CMK (cell line): ENCODE measurements at places on chromosomes 6 and 20.
A peak's percentile ranks its signal among the peaks of the same experiment; 100 is the strongest.

- DNase-seq = no peak
Measured at GRCh38 chr6:51265426-51265825, 446.8 kb downstream of the TFAP2B start.

DNA sequence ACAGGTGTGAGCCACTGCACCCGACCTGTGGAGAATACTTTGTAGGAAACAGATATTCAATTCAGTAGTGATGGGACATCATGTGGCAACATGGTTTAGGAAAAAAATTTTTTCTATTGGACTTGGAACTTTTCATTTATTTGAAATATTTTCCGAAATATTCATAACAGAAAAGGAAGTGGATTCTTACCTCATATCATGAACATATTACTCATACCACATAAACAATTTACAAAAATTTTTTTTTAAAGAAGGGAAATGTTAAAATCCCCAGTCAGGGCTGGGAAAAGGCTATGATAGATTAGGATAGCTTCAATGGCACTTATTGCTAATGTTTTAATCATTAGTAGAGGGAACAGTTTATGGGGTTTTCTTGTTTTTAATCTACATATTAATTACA, 6.8 kb upstream of the ALDH8A1 start:
- DNase-seq = no peak

DNA sequence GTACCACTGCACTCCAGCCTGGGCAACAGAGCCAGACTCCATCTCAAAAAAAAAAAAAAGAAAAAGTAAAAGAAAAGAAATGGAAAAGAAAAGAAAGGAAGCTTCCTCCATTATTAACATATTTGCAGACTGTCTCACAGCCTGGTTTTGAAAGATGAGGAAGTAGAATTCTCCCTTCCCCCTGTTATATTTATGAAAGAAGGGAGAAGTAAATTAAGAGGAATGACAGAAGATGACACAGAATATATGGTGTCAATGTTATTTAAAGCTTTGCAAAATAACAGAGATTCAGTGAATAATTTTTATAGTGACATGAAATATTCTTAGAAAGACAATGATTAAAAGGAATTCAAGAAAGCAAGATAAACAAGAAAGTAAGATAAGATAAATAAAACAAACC, 83.7 kb upstream of the PRSS16 start:
- no peak for DNase-seq

DNA sequence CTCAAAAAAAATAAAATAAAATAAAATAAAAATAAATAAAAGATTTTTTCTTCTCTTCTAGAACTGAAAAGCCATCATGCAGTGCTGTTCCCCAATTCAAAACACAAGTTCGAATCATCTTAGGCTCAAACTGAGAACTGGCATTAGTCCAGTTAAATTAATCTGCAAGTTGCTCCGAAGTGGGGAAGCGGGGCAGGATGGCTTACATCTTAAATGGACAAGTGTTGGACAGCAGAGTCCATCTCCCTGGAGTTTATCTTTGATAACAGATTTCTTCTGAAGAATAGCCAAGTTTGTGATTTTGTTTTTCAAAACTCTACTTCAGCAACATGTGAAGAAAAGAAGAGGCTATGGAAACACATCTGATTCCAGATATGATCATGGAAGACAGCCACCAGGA, 111.3 kb upstream of the ASF1A start:
- no peak for DNase-seq

DNA sequence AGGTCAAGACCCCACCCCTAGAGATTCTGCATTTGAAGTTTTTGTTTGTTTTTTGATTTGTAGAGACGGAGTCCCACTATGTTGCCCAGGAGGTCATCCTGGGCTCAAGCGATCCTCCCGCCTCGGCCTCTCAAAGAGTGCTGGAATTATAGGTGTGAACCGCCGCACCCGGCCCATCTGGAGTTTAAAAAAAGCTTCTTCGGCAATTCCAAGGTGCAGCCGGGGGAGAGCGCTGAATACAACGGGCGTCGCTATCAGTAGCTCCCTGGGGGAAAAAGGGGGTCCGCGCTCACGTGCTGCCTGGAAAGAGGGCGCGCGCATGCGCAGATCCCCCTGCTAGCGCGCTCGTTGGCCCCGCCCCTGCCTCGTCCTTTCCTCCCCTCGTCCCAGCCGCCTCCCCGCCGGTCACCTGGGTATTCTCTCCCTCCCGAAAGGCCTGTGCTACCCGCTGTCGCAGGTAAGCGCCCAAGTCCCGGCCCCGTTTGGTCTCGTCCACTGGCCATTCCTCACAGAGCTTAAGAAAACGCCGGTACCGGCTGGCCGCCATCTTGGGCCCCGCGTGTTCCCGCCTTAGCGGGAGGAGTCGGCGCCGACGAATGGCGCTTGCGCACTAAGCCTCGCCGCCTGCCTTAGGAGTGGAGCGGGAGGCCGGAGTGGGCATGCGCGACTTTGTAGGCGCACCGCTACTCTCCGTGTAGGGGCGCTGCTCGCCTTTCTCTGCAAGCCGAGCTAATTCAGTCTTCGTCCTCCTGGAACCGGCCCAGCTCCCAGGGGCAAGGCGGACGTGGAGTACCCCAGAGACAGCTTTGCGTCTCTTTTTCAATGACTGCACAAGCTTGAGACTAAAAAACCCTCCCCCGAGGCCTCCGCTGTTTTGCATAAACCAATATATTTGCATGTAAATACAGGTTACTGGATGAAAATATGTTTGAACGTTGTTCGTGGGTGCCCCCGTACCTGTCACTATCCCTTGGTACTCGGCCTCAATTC, at the start of gene UQCC2:
UQCC2 (minus strand) TSS at position 561 of the 990 bp plus-strand sequence; CDS start at position 547, 14 bp downstream.
- peak; percentile 90 for DNase-seq

DNA sequence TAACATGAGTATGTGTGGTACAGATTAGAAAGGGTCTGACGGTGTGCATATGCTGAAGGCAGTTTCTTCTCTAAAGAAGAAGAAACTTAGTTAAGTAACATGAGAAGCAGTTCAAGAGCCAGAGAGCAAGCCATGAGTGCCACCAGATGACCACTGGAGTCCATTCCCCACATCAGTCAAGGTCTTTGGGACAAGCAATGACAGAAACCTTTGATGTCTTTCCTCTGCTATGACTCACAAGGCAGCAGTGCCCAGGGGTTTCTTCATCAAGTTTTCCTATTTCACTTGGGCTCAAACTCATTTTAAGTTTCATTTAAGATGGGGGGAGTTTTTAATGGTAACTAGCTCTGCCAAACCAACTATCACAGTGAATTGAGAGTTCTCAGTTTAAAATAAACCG, 303.8 kb upstream of the TBX18 start:
- DNase-seq = no peak

DNA sequence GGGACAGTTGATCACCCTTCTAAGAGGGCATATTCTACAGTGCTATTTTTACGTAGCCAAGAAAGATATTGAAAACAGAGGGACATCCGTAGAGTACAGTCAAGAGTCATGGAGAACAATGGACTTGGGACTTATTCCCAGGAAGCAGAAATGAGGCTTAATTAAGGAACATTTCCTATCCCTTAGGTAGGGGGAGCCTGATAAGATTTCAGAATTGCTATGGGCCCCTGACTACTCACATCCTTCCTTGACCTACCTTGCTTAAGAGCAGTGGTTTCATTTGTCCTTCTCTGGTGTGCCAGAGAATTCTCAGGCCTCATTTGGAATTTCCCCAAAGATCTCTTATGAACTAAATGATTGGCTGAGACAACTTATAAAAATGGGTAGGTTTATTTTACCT, 189.5 kb upstream of the DTNBP1 start:
- no peak for DNase-seq

GRCh38 chr6:68252632-68253031, 382.4 kb upstream of the ADGRB3 start:
- no peak for DNase-seq

DNA sequence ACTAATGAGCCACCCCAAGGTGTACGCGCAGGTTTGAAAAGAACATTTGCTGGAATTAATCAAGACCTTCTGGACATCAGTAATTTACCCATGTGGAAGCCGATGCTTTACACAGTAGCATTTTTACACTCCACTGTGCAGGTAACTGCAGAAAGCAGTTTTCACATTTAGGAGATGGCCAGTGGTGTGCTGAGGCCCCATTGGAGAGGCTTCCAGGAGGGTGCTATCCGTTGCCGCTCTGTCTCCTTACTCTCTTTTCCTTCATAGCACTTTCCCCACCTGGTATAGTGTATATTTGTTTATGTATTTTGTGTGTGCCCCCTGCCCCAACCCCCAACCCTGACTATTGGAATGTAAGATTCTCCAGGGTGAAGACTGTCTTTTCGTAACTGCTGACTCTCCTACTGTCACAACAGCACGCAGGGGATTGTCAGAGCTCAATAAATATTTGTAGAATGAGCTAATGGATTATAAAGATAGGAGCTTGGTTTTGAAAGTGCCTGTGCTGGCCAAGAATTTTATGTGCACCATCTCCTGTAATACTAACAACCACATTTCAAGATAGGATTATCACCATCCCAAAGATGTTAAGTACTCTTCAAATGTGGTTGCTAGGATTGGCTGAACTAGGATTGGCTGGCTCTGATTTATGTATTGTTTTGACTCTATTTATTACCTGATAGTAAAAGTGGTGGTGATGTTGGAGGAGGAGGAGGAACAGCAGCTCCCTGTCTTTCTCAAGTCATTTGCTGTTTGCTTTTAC, 74.0 kb upstream of the GLP1R start:
- DNase-seq = no peak

GRCh38 chr6:66065313-66065712, 358.3 kb upstream of the EYS start:
- no peak for DNase-seq

DNA sequence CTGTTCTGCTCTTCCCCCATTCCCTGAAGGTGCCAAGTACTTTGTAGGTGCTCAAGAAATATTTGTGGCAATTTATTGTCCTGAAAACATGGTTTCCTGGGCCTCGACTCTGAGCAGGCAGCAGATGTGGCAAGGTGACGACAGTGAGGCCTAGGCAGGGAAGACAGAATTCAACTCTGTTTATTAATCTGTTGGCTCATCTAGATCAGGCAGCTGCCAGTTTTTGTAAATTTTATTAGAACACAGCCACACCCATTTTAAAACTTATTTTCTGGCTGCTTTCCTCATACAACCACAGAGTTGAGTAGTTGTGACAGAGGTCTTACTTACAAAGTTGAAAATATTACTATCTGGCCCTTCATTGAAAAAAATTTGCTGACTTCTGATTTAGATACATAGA, 24.5 kb downstream of the MAPK14 start:
- no peak for DNase-seq

GRCh38 chr6:160260367-160260766, 1.7 kb upstream of the SLC22A2 start:
- no peak for DNase-seq

- no peak for DNase-seq
Measured at GRCh38 chr6:98971303-98971702, 23.6 kb upstream of the FBXL4 start.

- no peak for DNase-seq
Measured at GRCh38 chr6:55994531-55994930, 119.1 kb upstream of the BMP5 start.

- no peak for DNase-seq
Measured at GRCh38 chr6:3627501-3627900, 124.0 kb downstream of the PXDC1 start.

GRCh38 chr6:10531942-10532341, 10.8 kb downstream of the GCNT2 start:
- DNase-seq = no peak

DNA sequence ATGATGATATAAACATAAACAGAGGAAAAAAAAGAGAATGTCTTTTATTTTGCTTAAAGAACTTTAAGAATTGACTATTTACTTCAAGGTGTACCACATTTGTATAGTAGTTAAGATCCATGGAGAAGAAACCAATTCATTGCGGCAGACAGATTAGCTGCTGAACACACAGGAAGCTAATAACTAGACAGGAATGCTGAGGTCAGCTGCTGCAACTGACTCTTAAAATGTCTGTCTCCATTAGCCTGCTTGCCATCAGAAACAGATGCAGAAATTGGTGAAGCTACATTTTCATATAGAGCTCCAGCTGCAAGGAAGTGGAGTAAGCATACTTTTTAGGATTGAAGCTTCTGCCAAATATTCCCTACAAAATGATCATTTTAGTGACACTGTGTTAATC, 939.5 kb downstream of the EPHA7 start:
- DNase-seq = no peak

DNA sequence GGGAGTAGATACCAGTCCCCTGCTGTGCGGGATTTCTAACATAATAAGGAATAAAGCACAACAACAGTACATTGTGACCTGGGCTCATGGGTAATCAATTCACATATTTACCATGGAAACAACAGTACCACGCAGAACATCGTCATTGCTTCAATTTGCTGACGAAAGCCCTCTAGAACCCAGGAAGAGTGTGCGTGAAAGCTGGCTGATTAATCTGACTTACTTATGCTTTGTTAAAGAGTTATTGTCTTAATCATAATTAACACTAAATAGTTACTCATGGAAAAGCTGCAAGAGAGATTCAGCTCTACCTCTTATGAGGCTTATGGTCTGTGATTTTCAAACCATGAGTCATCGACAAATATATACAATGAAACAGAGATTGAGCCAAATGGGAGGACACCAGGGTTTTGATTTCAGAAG, 644.3 kb upstream of the AGPAT4 start:
- no peak for DNase-seq

DNA sequence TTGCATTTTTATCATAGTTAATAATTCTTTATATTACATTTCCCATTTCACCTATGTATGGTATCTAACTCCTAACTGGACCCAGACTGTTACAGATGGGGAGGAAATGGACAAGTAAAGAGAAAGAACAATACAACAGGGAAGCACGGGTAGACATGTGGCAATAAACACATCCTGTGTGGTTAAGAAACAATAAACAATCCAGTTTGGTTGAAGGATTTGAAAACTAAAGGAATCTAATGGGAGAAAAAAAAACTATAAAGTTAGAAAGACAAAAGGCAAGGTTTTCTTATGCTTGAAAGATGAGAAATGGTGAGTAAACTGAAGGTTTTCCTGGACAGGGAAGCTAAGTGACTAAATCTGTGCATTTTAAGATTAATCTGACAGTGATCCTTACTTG, 34.9 kb upstream of the ALDH8A1 start:
- no peak for DNase-seq

DNA sequence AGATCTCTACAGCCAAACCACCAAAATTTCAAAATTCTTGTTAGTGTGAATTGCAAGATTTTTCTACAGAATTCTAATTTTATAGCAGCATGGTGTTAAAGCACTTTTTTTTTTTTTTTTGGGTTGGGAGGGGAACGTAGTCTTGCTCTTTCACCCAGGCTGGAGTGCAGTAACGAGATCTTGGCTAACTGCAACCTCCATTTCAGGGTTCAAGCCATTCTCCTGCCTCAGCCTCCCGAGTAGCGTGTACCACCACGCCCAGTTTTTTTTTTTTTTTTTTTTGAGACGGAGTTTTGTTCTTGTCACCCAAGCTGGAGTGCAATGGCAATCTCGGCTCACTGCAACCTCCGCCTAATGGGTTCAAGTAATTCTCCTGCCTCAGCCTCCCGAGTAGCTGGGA, 11.5 kb downstream of the ARHGAP18 start:
- no peak for DNase-seq
